ENCODE measurements at places on chromosomes 11 and 22.

GRCh38 chr11:24005202-24005876 is 491.5 kb upstream of the LUZP2 start:
- no peak for DNase-seq

DNA sequence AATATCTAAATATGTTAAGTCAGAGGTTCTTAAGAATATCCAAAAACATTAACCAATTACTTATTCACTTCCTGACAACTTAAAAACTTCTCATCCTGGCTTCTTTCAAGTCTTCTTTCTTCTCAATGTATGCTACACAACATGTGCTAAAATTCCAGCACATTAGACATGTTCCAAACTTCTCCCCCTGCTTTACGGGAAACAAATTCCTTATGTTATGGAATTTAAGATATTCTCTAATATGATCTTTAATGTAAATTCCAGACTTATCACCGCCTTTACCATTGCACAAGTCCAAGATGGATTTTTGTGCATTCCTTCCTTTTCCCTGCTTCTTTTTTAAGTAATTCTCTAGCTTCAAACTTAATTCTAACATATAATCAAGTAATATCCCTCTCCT is 964.5 kb upstream of the CHORDC1 start:
- no peak for DNase-seq

DNA sequence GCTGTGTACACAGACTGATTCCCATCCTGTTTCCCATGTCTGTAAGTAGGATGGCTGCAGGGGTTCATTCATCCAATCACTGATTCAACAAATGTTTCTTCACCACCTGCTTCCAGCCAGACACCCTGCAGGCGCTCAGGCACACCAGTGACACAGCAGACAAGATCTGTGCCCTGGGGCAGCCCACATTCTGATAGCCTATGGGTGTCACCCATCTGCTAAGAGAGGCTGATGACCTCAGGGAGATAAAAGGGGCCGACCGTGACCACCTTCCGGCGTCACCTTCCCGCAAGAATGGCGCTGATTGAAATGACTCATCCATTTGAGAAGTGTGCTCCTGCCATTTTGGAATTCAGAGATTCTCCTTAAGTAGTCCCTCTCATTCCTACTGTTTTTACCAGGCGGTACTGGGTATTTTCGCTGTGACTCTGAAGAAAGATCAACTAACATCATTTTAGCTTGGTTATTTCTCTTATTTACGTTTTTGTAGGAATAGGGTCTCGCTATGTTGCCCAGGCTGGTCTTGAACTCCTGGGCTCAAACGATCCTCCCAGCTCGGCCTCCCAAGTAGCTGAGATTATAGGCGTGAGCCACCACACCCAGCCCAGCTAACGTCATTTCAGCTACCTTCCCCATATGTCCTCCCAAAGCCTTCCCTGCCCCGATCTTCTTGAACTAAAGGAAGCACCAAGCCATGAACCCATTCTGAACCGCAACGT is 73.2 kb upstream of the BID start:
- DNase-seq, result no peak

DNA sequence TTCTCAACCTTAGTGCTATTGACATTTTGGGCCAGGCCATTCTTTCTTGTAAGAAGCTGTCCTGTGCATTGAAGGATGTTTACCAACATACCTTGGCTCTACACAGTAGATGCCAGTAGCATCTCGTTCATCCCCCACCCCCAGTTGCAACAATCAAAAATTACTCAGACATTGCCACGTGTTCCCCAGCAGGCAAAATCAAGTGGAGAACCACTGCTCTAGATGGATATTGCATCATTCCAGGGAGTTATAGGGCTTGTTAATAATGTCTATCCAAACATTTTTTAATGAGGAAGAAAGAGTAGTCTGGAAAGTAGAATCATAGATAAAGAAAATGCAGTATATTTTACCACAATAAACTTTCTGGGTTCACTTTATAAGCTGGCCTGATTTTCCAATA is 64.1 kb downstream of the PRMT3 start:
- no peak for DNase-seq

- DNase-seq, result no peak
These were observed 61.2 kb upstream of the RCN1 start for GRCh38 chr11:32029721-32030120.

DNA sequence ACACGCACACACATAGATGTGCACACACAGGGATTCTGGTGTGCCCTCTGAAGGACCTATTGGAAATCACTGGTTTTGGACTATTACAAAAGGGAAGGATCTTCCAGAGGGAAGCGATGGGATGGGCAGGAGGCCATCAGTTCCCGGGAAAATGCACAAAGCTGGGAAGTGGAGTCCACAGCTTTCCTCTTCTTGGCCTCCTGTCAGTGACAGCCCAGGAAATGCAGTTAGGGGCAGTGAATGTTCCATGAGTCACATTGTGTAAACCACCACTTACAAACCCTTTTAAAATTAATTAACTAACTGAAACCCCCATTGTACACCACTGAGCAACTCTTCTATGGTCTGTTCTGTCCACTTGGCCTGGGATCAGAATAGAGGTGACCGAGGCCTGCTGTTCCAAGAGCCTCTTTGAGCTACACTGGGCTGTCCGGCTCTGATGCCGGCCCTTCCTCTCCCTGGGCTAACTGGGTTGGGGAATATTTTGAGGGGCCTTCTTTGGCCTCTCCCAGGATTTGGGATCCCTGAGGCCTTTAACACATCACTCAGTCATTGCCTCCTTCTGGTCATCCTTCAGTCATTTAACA is 137.7 kb downstream of the FEZ1 start:
- DNase-seq, result no peak

- no peak for DNase-seq
These were observed 5.5 kb upstream of the P2RY6 start for GRCh38 chr11:73266646-73267020.

GRCh38 chr22:22408731-22409696 is 99.5 kb downstream of the ZNF280B start:
- no peak for DNase-seq

DNA sequence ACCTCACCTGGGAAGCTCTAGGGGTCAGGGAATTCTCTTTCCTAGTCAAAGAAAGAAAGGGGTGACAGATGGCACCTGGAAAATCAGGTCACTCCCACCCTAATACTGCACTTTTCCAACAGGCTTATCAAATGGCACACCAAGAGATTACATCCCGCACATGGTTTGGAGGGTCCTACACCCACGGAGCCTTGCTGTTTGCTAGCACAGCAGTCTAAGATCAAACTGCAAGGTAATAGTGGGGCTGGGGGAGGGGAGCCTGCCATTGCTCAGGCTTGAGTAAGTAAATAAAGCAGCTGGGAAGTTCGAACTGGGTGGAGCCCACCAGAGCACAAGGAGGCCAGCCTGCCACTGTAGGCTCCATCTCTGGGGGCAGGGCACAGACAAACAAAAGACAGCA is 2830.6 kb upstream of the OR11H1 start:
- no peak for DNase-seq

DNA sequence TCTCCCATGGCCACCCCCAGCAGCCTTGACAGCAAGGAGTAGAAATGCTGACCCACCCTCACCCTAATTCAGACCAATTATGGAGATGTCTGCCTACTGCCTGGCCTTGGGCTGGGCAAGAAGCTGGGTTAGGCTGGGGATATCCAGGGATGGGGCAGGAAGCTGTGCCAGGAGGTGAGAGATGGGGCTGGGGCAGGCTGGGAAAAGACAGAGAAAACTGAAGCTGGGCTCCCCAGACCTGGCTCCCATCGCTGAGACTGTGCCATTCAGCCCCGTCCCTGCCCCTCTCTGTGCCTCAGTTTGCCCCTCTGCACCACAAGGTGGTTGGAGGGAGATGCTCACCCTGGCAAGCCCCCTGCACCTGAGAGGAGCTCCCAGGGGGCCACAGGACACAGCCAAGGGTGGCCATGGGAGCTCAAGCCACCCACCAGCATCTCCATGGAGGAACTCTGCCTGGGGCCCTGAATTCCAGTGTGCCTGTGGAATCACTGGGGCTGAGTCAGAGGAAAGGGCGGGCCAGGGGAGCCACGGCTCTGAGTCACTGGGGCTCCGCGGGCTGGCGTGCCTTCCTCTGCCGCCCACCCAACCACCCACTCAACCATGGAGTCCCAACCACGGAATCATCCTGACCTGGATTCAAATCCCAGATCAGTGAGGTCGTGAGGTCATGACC is 6.0 kb upstream of the CARD10 start:
- DNase-seq, result no peak

- DNase-seq, result no peak
These were observed 51.8 kb upstream of the LMO1 start for GRCh38 chr11:8315463-8315862.
